CD4-positive, alpha-beta memory T cell (primary cell): ENCODE measurements at places on chromosomes 11 and 22.

DNA sequence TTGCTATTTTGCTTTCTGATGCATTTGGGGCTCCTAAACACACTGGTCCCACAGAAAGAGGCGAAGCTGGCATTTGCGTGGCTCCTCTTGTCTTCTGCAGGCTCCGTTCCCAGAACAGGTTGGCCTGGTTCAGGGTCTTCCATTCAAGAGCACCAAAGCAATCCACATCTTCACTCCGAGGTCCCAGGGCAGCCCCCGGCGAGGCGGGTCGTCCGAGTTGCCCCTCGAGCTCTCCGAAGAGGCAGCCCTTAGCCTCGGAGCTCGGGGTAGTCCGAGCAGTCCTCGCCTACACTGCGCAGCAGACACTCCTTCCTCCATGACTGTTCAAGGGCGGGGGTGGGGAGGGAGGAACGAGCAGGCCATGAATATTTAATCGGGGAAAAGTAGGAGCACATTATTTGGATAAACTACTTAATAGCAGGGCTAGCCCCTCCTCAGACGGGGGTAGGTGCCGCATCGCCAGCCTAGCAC lies 321.3 kb downstream of the BLID start:
- DNase-seq: no peak

- no peak for DNase-seq
Measured at GRCh38 chr11:65310736-65311135, 3.9 kb upstream of the CDC42EP2 start.

GRCh38 chr11:72924568-72925190 lies 110.5 kb downstream of the ATG16L2 start:
- DNase-seq: peak; percentile 19

DNA sequence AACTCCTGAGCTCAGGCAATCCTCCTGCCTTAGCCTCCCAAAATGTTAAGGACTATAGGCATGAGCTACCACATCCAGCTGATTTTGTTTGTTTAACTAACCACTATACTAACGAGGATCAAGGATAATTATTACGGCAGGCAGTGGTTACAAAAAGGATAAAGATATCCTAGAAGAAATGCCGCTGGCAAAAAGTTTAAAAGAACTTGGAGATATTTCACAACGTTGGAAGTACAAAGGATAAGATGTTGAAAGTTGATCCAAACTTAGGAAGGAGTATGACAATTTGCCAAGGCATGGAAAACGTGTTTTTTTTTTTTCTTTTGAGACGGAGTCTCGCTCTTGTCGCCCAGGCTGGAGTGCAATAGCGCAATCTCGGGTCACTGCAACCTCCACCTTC lies 13.4 kb downstream of the AP5B1 start:
- no peak for DNase-seq

- no peak for DNase-seq
Measured at GRCh38 chr11:77386178-77386577, 84.7 kb upstream of the GDPD4 start.

- DNase-seq: no peak
Measured at GRCh38 chr22:45516923-45517675, 14.4 kb downstream of the FBLN1 start.

- no peak for DNase-seq
Measured at GRCh38 chr22:27504360-27505253, 296.9 kb downstream of the MN1 start.

- DNase-seq: no peak
Measured at GRCh38 chr11:119249671-119250010, 43.5 kb downstream of the CBL start.

GRCh38 chr22:36373258-36373579 lies 14.5 kb downstream of the MYH9 start:
- DNase-seq: no peak
